ENCODE measurements at places on chromosomes 4 and X.

GRCh38 chrX:107541244-107541643 lies 87.1 kb upstream of the PRPS1 start:
- no peak for DNase-seq

- no peak for DNase-seq
Observed at GRCh38 chr4:159298502-159298901, 195.6 kb downstream of the RAPGEF2 start.

GRCh38 chr4:86894455-86894854 lies 2.2 kb upstream of the C4orf36 start:
- DNase-seq = no peak

DNA sequence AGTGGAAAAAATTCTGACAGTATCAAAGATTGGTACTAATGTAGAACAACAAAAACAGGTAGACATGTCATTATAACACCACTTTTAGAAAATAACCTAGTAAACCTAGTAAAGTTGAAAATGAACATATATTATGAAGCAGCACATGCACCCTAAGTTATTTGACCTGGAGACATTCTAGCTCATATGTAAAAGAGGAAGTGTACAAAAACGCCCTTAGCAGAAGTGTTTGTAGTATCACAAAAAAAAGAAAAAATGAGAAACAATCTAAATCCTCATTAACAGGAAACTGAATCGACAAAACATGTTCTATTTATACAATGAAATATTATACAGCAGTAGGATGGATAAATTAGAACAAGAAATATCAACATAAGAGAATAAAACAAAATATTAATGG lies 318.9 kb upstream of the PPP1R2C start:
- no peak for DNase-seq

DNA sequence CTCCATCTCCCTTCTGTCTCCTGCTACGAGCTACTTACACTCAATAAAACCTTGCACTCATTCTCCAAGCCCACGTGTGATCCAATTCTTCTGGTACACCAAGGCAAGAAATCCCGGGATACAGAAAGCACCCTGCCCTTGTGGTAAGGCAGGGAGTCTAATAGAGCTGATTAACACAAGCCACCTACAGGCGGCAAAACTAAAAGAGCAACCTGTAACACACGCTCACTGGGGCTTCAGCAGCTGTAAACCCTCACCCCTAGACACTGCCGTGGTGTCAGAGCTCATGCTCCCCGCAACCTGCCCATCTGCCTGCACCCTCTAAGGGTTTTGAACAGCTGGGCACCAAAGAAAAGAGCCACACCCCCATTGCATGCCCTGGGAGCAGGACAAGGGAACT lies 755.4 kb upstream of the HTR2C start:
- no peak for DNase-seq
